NCI-H2029 (cell line): ENCODE measurements at places on chromosomes 11 and 22.

DNA sequence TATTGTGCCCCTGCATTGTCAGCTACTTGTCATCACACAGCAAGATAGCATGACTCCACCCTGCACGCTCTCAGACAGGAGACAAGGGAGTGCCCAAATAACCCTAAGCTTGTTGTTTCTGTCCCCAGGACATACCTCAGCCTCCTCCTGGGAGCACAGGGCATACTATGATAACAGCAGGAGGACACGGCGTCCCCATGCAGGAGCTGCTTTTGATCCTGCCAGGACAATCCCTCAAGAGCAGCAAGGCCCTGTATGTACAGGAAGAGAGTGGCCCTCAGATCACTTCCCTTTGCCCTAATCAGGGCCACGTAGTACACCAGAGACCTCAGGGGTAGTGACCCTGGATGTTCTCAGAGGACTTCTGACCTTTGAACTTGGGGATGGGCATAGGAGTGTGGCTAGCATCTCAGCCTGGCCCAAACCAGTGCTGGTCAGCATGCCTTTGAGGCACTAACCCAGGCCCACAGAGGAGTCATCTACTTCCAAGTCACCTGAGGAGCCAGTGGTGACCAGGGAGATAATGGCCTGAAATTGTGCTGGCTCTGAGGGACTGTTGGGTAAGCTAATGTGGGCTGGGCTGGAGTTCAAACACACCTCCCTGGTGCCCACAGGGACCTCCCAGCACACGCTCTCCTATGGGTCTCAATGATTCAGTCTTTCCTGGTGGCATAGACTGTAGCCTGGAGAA is 9.2 kb downstream of the APOA4 start:
- no peak for DNase-seq

- DNase-seq = no peak
These were observed 7.8 kb downstream of the LDHAL6A start for GRCh38 chr11:18463439-18463838.

DNA sequence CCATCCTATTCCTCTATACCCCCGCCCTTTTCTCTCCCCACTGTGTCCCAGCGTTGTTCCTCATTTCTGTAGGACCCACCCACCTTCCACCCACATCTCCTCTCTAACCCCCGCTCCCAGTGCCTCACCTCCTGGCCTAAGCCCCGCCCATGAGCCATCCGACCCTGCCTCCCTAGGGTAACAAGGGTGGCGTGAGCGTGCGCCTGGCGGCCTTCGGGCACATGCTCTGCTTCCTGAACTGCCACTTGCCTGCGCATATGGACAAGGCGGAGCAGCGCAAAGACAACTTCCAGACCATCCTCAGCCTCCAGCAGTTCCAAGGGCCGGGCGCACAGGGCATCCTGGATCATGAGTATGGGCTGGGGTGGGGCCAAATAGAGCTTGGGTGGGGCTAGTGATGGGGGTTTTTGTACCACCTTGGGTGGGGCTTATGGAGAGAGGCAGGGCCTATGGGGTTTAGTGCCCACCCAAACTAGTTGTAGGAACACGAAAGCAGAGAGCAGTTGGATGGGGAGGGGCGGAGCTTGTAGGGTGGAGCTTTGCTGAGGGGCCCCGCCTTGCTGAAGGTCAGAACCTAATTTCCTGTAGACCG is 4.5 kb downstream of the INPP5J start:
- no peak for DNase-seq

- no peak for DNase-seq
These were observed 121.5 kb downstream of the C11orf91 start for GRCh38 chr11:33579101-33579500.

- no peak for DNase-seq
These were observed 74.6 kb downstream of the RAB30 start for GRCh38 chr11:82996966-82997606.

GRCh38 chr11:72683782-72684200 is 9.6 kb upstream of the PDE2A start:
- DNase-seq = no peak

GRCh38 chr22:46848197-46848596 is 85.7 kb downstream of the TBC1D22A start:
- DNase-seq = no peak

DNA sequence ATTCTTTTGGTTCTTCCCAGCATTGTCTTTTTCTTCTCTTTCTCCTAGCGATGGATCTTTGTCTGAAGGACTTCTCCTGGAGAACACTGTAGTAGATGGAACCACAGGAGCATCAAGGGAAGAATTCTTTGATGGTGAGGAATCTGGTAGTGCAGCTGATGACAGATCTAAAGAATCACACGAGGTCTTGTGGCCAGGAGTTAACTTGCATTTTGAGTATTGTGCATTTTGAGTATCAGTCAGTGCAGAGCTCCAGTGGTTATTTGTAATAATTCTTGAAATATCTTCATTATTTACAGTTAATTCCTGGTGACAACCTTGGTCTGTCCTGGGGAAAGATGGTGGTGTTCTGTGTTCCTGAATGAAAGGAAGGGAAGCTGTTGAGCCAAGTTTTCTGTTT is 14.5 kb upstream of the POGLUT3 start:
- DNase-seq = no peak

- DNase-seq = no peak
These were observed 6.1 kb upstream of the TPP1 start for GRCh38 chr11:6625156-6625831.

- no peak for DNase-seq
These were observed 14.7 kb downstream of the MGAT3 start for GRCh38 chr22:39471381-39472141.

DNA sequence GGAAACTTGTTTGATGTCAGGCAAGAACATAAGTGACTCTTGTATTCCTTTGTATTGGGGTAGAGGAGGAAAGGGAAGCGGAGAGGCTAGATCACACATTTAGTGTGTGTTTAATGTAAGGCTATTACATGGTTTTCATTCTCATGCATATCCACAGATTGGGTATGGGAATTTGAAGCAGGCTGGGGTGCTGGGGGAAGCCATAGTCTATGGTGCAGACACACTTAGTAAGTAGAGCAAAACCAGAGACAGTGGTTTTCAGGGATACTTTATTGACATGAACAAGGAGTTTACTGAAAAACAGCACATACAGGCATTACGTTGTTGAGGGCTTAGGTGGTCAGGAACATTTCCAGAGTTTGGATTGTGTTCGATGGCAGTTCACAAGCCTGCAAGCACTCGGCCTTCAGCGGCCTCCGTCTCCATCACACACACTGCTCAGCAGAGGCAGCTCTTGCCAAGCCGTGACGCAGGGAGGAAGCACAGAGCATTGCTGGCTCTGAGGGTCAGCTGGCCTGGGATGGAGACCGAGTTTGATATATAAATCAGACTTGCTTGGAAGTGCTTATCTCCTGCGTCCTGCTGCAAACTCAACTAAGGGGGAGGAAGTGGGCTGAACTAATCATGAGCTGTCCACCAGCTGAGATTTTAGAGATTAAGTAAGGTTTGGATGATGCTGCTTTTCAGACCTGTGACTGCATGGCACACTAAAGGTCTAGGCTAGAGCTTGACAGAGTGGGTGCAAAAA is 25.3 kb downstream of the SCN3B start:
- no peak for DNase-seq

DNA sequence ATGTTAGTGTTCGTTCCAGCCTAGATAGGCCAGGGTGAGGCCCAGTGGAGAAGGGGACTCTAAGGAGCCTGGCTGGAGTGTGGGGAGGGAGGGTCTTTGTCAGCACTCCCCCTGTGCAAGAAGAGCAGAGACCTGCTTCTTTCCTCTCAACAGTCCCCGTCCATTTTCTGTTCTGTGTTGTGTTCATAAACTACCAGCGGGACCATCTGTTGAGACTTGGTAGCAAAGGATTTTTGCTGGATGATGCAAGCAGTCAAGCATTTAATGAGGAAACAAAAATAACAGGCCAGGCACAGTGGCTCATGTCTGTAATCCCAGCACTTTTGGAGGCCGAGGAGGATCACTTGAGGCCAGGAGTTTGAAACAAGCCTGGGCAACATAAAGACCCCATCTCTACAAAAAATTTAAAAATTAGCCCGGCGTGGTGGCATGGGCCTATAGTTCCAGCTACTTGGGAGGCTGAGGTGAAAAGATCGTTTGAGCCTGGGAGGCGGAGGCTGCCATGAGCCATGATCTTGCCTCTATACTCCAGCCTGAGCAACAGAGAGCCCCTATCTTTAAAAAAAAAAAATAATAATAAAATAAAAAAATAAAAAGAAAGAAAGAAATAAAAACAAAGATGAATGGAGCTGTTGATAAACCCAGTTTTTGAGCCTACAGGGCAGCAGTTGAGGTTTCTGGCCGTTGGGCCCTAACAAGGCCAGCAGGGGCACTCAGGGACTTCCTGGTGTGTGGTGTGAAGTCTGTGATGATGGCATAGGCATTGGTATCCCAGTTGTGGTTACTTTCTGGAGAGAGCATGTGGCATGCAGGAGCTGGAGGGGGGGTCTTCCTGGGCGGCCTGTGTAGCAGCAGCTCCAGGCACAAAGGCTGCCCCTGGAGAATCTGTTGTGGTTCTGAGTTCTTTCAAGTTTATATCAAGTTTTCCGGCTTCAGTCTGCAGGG is 1.7 kb upstream of the TXNRD2 start:
- no peak for DNase-seq

DNA sequence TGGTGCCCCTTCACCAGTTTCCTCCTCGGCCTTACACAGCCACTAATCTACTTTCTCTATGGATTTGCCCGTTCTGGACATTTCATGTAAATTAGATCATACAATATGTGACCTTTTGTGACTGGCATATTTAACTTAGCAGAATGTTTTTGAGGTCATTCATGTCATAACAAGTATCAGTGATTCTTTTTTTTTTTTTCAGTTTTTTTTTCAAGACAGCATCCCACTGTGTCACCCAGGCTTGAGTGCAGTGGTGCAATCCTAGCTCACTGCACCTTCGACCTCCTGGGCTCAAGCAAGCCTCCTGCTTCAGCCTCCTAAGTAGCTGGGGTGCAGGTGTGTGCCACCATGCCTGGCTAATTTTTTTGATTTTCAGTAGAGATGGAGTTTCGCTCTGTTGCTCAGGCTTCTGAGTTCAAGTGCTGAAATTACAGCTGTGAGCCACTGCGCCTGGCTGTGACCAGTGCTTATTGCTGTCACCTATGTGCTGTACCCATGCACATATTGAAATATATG is 22.7 kb downstream of the KIAA1671 start:
- DNase-seq = no peak

- DNase-seq = no peak
These were observed 30.4 kb downstream of the POU2F3 start for GRCh38 chr11:120270386-120270785.

DNA sequence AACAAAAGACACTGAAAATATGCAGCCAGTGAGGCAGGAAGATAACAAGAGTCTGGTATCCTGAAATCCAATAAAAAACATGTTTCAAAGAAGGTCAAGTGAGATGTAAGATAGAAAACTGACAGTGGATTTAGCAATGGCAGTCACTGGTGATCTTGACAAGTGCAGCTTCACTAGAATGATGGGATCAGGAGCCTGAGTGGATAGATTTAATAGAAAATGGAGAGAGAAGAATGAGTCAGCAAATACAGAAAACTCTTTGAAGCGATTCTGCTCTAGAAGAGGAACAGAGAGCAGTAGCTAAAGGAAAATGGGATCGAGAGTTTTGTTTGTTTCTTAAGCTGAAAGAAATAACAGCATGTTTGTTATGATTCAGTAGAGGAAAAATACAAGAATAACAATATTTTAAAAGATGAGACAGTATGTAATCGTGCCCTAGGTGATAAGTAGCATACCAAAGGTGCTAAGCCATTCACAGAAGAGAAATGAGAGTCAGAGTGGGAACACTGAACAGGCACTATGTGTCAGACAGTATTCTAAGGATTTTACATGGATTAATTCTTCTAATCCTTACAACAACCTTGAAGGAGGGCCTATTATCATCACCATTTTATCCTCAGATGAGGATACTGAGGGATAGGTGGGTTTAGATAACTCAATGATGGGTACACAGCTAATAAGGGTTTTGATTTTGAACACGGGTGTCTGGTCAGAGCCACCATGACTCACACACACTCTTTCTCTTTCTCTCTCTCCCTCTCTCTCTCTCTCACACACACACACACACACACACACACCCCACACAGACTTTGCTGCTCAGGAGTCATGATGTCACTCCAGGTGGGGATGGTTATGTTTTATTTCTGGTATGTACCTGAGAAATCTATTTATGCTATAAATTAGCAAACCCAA is 36.3 kb downstream of the MRE11 start:
- no peak for DNase-seq

GRCh38 chr11:114076921-114077331 is 17.4 kb downstream of the ZBTB16 start:
- peak; percentile 91 for DNase-seq

DNA sequence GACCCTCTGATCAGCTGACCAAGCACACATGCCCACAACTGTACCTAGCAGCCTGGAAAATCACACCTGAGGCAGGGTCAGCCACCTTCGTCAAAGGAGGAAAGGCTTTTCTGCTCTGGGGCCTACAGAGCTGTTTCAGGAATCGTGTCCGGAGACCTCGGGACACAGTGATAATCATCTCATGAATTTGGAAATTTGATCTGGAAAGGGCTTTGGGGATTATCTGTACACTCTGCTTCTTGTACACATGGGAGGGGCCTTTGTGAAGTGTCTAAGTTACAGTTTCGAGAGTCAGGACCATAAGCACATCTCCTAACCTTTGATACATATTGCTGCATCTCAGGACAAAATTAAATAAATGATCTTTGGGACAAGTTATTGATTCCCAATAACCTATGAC is 1421.2 kb upstream of the TENM4 start:
- DNase-seq = no peak

- no peak for DNase-seq
These were observed 17.9 kb upstream of the KCNQ1OT1 start for GRCh38 chr11:2717561-2718325.

GRCh38 chr22:25701056-25701780 is 40.8 kb upstream of the MYO18B start:
- no peak for DNase-seq

DNA sequence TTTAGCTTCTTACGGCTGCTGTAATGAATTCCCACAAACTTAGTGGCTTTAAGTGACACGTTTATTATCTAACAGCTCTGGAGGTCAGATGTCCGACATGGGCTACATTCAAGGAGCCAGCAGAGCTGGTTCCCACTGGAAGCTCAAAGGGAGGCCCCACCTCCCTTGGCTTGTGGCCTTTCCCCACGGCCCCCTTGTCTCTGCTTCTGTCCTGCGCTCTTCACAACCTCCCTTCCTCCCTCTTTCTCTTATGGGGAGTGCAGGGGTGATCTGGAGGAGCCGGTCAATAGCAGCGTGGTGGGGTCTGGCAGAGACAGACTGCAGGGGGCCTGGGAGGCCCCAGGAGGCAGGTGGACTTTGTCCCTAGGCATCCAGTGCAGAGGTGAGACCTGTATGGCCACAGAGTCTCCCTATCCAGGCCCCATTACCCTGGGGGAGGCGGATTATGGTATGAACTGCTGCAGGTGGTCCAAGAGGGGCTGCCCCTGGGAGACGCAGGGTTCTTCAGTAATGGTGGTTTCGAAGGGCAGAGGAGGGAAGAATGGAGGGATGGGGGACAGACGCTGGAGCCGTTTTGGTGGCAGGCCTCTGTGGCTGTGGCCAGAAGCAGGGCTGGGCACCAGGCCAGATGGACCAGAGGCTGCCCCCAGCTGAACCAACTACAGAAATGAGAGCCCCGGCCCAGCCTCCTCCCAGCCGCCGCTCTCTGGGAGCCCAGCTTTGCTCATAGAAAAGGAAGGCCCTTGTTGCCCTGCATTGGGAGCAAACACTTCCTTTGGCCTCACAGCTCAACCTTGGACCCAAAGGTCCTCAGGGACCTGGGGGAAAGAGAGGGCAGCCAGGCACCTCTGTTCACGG is 30.7 kb upstream of the KCNQ1OT1 start:
- no peak for DNase-seq

- no peak for DNase-seq
These were observed 5.7 kb downstream of the LSP1 start for GRCh38 chr11:1858576-1858975.
